Activated CD4-positive, alpha-beta T cell treated with anti-CD3 and anti-CD28 coated beads for 1 hour (primary cell): ENCODE measurements at places on chromosomes 6 and 20.

DNA sequence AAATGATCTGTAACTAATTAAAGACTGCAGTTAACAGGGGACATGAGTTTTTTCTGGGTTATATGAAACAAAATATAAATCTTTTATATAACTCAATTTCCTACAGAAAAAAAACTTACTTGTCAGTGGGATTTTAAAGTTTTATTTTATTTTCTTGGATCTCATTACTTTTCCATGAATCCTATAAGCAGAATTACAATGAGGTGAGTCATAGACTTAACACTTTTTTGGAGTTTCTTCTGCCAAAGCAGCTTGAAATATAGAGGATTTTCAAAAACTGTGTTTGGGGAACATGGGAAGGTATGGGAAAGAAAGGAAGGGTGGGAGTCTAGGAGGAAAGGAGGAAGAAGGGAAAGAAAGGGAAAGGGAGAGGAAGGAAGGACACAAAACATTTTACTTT, 130.7 kb downstream of the AIG1 start:
- DNase-seq, result no peak

DNA sequence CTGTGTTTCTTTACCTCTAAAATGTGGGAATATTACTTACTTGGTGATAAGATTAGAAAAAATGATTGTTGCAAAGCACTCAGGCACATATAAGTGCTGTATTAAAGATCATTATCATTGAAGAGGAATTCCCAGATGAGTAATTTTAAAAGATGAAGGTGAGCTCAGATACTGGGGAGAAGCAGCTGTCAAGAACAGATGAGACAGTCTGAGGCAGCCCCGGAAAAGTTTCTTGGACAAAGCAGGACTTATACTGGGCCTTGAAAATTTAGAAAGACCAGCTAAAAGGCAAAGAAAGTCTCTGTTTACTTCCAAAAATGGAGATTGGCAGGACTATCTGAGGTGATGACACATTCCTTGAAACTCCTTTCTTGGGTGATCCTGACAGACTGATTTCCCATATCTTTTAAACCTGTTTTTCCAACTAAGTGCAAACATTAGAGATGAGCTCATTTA, 93.8 kb upstream of the MARCKS start:
- DNase-seq, result no peak

DNA sequence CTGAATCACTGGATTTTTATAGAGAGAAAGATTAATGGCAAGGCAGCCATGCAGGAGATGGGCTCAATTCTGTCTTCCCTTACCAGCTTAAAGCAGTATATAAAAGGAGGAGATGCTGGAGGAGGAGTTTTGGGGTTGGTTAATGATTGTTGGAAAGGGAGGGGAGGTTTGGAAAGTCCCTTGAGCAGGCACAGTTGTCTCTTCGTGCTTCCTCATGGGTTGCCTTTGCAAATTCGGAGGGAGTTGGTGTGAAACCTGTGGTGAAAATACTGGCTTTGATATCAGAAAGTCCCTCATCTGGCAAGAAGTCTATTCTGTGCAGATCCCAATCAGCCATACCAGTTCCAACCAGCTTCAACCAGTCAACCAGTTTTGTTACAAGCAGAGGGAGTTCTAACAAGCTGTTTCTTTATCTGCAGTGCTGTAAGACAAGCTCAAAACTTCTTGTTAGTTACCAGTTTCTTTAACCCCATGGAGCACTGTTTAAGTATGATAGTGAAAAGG, 107.0 kb downstream of the HIVEP1 start:
- DNase-seq, result no peak

DNA sequence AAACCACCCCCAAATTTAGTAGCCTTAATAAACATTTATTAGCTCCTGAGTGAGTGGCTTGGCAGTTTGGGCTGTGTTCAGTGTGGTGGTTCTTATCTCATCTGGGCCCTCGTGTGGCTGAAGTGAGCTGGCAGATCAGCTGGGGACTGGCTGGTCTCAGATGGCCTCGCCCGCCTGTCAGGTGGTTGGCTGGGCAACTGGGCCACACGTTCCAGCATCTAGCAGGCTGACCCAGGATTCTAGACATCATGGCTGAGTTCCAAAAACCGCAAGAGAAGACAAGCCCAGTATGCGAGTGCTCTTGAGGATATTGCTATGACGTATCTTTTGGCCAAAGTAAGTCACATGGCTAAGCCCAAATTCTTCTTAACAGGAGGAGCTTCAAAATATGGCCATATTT, 28.9 kb downstream of the EIF2S2 start:
- DNase-seq, result no peak

GRCh38 chr6:170165471-170166117, 125.3 kb downstream of the DLL1 start:
- DNase-seq, result no peak
